Lung (tissue), 17 donors: ENCODE measurements at places on chromosomes 1 and 21.

GRCh38 chr1:226973898-226974543 lies 33.9 kb downstream of the COQ8A start:
- peak; percentile 54 for DNase-seq

GRCh38 chr1:234704106-234704887 lies 94.3 kb upstream of the IRF2BP2 start:
- no peak for DNase-seq

- no peak for DNase-seq
These were observed 71.7 kb downstream of the SH3GLB1 start for GRCh38 chr1:86776108-86776507.

GRCh38 chr1:179808503-179808902 lies 65.4 kb downstream of the FAM163A start:
- no peak for DNase-seq
